PC-3 (cell line): ENCODE measurements at places on chromosomes 2 and 18.

- no peak for DNase-seq
These were observed 148.8 kb downstream of the GBX2 start for GRCh38 chr2:236019434-236019833.

GRCh38 chr2:158781353-158781961 lies 13.7 kb upstream of the DAPL1 start:
- DNase-seq: no peak

DNA sequence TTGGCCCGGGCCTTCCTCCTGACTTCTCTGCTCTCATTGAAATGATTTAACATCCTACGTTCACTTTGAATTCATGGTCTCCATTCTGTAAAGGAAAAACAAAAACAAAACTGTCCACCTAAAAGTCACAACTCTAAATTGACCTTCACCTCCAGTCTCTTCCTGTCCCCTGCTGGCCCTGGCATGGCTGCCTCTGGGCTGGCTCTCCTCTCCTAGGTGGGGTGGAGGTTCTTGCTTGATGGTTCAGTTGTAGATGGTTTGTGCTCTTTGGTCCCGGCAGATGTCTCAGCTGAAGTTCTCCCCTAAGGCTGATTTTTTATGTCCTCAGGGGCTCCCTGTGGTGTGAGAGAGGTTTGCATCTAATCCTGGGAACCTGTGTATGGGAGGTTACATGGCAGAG lies 121.1 kb downstream of the ACKR3 start:
- DNase-seq: no peak

DNA sequence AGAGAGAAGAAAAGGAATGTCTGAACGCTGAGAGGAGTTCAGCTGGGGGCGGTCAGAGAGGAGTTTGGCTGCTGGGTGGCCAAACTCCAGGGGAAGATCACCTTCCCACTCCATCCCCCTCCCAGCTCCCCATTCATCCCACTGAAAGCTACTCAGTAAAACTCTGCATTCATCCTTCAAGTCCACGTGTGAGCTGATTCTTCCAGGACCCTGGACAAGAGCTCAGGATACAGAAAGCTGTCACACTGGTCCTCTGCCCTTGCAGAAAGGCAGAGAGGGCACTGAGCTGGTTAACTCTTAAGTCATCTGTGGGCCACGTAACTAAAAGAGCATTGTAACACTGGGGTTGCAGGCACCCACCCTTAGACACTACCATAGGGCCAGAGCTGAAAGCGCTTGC lies 132.1 kb upstream of the ARL4C start:
- DNase-seq: no peak

DNA sequence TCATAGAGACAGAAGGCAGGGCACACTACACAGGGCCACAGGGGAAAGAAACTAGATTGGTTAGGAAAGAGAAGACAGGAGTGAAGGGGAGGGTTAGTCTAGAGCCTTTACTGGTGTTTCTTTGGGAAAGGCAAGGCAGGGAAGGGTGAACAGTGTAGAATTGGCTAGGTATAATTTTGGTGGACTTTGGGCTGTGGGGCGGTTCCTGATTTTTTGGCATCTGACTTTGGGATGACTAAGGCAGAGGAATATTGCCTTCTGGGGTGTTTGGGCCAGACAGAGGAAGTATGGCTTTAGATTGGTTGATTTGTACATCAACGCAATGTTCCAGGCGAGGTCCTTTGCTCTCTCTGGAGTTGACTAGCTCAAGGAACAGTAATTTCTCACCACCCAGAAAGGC lies 534.8 kb downstream of the DCC start:
- DNase-seq: no peak

DNA sequence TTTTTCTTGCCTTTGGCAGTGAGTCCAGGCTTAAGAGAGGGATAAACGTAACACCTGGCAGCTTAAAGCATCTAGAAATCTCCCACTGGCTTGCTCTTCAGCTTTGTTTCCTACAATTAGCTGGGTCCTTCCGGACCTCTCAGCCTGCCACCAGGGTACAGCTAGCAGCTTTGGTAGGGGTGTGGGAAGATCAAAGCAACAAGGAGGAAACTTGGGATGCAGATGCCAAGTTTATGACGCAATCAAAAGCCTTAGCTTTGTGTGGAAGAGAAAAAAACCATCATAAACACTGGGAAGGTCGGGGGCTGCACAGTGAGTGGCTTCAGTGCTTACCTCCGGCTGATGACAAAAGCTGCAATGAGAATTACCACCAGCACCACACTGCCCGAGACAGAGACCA lies 116.9 kb downstream of the EPHA4 start:
- DNase-seq: no peak

DNA sequence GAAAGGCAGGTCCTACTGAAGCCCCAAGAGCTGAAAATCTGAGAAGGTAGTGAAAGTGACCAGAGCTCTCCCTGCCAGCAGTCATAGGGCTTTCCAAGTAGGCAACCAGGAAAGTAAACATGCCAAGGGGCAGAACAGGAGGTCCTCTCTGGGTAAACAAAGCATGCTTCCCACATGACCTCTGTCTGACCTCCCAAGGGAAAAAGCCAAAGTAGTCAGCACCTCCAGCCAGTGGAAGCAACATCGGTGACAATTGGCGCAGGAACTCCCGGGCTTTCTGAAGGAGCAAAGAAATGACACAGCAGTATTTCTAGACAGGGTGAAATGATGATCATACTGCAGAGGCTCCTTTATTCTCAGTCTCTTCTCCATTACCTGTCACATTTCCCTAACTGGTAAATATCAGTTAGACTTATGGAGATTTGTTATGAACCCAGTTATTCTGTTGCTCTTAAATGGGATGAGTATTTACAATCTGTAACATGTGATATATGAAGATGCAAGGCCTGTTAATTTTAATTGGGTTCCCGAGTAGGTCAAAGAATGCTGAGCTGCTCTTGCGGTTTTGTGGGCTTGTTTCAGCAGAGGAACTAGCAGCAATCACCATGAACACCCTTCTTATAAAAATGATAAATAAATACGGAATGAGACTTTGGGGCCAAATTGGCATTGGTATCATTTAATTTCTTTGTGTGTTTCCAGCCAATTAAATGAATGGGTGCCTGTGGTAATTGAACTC lies 321.0 kb downstream of the RND3 start:
- DNase-seq: peak; percentile 90

DNA sequence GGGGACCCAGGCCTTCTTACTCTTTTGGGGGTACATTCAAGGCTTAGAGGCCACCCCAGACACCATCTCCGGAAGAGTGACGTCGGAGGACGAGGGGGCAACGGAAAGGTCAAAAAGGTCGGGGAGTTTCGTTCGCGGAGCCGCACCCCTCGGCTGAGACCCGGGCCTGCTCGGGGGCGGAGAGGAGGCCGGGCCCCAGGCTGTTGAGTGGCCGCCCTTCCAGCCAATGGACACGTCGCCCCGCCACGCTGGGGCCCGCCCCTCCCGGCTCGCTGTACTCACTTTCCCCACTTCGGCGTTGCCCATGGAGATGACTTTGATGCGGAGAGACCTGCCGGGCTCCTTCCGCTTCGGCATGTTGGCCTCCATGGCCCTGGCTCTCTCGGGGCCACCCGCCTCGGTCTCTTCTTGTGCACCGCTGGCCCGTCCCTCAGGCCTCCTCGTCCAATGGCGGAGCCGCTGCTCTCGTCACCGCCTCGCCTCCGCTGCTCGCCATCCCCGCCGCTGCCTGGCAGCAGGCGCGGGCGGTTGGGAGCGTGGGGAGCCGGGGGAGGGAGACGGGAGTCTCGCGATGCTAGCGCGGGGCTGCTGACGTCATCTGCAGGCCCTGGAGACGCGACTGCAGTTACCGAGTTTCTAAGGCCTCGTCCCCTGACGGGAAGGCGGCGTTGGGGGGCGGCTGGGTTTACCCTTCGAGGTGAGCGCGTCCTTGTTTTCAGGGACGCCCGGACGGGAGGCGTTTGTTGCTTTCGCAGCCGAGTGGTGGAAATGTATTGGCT lies at the start of gene DNAJC27:
TSS of gene DNAJC27 (minus strand) at position 420 of the 779 bp plus-strand sequence. CDS start at position 369, 51 bp downstream.
- DNase-seq: peak; percentile 98

- peak; percentile 93 for DNase-seq
These were observed 95.2 kb downstream of the EPB41L5 start for GRCh38 chr2:120108049-120108448.

DNA sequence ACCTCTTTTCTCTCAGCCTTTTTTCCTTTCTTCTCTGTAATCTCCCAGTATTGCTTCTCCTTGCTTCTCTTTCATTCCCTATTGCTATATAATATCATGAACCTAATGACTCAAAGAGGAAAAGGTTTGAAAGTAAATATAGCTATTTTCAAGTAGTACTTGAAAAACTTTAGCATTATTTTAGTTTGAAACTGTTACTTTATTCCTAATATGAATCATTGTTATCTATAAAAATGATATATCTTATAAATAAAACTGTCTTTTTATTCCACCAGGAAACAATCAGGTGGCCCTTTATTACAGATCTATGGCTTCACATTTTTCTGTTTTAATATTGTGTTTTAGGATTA lies 311 bp upstream of the SCN1A start:
- DNase-seq: no peak

GRCh38 chr18:49015886-49016647 lies 65.3 kb upstream of the SMAD7 start:
- DNase-seq: no peak

DNA sequence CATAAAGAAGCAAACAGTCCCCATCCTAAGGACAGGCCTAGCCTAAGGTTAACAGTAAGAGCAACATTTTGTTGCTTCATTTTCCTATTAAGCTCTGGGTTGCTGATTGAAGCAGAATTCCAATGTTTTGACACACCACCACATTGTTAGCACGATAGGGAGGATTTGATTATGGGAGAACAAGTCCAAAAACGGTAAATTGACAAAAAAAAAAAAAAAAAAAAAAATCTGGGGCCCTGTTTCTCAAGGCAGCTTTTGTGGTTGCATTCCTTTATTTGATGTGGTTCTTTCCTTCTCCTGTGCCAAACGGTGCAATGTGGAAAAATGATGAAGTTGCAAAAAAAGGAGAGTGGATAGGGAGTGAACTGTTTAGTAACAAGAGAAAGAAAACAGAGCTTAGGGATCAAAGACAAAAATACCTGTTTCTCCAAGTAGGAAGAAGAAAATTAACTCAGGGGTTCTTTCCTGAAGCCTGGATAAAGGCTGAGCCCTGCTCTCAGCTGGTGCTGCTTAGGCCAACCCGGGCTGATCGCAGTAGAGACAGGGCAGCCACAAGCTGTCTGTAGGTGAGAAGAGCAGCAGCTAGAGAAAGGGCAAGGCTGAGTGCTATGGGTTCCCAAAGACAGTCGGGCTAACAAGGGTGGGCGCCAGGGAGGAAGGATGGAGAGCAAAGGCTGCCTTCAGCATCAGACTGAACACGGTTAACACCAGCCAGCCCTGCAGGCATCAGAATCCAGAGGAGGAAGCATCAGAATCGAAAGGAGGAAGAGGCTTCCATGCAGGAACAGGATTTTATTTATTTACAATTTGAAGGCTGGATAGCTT lies 167.8 kb upstream of the FOSL2 start:
- peak; percentile 15 for DNase-seq

GRCh38 chr2:169712791-169713227 lies 18.5 kb downstream of the PHOSPHO2 start:
- no peak for DNase-seq

DNA sequence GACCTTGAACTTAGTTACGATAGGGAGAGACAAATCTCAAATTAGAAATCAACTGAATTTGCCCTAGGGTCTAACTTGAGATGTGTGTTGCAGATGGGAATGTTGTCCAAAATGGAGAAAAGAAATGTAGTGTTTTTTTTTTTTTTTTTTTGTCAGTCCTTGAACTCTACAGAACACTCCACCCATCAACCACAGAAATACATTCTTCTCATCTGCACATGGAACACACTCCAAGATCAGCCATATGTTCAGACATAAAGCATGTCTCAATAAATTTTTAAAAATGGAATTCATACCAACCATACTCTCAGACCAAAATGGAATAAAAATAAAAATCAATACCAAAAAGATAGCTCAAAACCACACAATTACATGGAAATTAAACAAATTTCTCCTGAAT lies 526.5 kb downstream of the FBXO15 start:
- no peak for DNase-seq

GRCh38 chr18:24762511-24762910 lies 302.1 kb downstream of the HRH4 start:
- no peak for DNase-seq

DNA sequence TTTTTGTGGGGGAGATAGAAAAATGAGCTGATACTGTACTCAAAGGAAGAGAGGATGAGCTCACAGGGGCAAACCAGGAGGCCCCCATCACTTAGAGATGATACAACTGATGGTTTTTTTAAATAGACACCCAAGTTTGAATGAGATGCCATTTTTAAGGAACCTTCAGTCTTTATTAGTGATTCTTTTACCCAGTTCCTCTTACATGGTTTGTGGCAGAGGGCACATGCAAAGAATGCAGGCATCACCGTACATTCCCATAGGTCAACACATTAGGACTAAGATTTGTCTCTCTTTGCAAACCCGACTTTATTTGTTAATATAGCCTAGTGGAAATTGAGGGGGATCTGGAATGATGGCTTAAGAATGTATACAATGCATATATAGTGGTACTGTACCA lies 250.9 kb downstream of the ASXL3 start:
- no peak for DNase-seq

- no peak for DNase-seq
These were observed 311.2 kb upstream of the PKDCC start for GRCh38 chr2:41736586-41736985.

GRCh38 chr18:23238152-23238531 lies 102.9 kb downstream of the CABLES1 start:
- no peak for DNase-seq

DNA sequence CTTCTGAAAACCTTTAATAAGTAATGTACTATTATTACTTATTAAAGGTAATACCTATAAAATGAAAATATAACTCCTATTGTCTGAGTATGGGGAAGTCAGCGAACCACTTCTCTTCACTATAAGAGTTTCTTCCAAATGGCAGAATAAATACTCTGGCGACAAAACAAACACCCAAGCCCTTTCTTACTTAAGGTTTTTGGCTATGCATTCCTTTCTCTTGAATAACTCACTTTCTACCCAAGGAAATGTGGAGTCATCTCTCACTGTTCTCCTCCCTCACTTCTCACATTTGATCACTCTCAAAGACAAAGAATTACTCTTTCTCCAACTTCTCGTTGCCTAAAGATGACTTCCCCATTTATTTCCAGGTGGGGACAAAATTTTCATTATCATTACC lies 816.8 kb upstream of the CRIM1 start:
- no peak for DNase-seq

- no peak for DNase-seq
These were observed 390.3 kb downstream of the NRXN1 start for GRCh38 chr2:50641633-50642032.

- DNase-seq: no peak
These were observed 743.3 kb downstream of the SLC4A3 start for GRCh38 chr2:220370764-220371163.

GRCh38 chr18:22398464-22398863 lies 19.3 kb downstream of the CTAGE1 start:
- no peak for DNase-seq
